ENCODE measurements at places on chromosomes 12 and 14.

- DNase-seq: peak; percentile 65
Observed at GRCh38 chr12:55619354-55620138, 17.1 kb upstream of the OR10P1 start.

GRCh38 chr14:50533806-50534205, 1.4 kb upstream of the MAP4K5 start:
- DNase-seq: no peak

GRCh38 chr12:3362737-3363136, 128.3 kb upstream of the PRMT8 start:
- DNase-seq: no peak

- DNase-seq: no peak
Observed at GRCh38 chr14:25472700-25473099, 422.8 kb upstream of the STXBP6 start.

DNA sequence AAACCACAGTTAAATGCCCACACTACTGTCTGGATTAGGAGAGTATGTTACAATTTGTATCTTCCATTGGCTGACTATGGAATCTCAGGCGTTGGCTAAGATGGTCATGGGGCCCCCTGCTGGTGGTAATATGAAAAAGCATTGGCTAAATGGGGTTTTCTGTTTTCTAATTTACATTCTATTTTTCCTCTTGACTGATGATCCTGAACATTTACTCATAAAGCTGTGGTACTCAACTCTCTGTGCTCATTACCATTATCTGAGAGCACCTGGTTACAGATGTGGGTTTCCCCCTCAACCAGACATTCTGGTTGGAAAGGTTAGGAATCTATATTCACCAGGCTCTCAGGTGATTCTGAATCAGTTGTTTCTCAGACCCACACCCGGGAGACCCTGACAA, 64.8 kb downstream of the WSCD2 start:
- no peak for DNase-seq

DNA sequence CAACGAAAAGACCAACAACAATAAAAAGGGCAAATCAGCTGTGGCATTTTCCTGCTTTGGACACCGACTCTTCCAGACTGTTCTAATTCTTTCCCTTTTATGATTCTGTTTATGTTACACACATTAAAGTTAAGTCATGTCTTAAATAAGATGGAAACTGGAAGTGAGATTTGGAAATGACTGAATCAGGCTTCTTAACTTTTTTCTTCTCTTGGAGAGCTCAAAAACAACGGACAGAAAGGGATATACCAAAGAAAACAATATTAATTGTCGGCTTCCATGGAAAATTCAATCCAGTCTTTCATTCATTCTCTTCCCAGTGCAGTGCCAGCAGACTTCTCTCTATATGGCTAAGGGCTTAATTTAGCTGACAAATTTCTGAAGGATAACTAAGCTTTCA, 214.9 kb upstream of the DDHD1 start:
- no peak for DNase-seq

- no peak for DNase-seq
Observed at GRCh38 chr14:25800841-25801240, 750.9 kb upstream of the STXBP6 start.

- DNase-seq: no peak
Observed at GRCh38 chr12:93950311-93950710, 198.1 kb upstream of the PLXNC1 start.

DNA sequence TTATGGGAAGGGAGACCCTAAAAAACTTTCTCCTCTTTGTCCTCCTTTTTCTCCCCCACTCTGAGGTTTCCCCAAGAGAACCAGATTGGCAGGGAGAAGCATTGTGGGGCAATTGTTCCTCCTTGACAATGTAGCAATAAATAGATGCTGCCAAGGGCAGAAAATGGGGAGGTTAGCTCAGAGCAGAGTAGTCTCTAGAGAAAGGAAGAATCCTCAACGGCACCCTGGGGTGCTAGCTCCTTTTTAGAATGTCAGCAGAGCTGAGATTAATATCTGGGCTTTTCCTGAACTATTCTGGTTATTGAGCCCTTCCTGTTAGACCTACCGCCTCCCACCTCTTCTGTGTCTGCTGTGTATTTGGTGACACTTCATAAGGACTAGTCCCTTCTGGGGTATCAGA, 4.6 kb upstream of the RPS26 start:
- no peak for DNase-seq

DNA sequence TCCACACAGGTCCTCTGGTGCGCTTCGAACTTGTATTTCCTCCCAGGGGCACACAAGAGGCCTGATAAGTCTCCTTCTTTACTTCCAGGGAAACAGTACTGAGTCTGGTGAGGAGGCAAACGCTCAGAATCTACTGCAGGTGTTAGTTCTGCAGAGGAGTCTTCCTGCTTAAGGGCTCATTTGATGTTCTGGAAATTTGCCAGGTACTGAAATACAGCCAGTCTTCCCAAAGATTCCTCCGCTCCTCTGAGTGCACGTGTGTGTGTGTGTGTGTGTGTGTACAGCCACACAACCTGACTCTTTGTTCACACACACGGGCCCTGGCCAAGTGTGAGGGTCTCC, 92.0 kb downstream of the FBXL14 start:
- DNase-seq: no peak

DNA sequence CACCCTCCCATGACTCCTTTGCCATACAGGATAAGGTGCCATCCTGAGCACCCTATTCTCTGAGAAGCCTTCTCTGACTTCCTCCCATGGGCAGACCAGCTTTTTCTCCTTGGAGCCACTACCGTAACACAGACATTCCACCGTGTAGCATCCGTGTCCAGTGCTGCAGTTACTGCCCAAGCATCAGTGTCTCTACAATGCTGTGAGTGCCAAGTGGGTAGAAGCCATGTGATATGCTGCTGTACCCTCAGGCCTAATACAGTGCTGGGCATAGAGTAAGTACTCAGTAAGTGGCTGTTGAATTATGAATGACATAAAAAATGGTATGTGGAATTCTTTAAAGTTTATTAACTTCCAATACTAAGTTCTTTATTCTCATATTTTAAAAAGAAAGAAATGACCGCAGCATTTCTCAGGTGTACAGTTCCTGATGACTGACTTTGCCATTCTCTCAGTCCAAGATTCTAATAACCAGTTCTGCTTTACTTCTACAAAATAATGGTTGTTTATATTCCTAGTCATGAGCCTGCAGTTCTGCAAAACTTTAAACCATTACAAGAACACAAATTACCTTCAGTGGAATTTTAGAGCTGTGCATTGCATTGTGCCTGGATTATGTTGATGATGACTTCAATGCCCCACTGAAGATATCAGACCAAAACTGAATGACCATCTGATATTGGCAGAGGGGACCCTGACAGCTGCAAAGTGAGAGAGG, 118.7 kb downstream of the RPAP3 start:
- no peak for DNase-seq

DNA sequence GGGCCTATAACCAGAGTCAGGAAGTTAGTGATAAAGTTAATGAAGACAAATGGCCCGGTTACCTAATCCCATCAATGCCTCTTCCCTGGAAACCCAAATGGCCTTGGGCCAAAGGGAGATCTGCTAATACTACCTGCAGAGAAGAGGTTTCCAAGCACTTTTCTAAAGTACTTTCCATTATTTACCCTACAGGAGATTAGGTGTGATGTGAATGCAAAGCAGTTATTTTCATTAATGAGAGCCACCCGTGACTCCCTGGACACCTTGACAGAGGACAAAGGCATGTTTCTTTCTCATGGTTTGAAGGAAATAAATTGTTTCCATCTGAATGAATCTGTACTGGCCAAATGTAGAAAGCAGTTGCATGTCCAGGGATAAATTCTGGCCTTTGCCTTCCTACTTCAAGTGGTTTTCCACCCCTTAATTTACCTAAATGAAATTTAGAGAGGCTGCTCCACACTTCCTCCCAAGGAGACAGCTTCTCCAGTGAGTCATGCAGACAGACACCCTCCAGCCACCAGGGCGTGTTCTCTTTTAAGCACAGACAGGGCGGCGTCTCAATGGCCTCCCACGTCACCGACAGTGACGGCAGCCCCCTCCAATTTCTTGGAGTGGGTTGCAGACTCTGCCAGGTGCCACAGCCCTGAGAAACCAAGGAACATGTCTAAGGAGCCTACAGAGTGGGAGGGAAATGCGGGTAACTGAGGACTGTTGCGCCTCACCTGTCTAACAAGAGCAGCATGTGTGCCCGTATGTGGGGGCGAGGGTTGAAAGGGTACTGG, 43.9 kb upstream of the GNPNAT1 start:
- DNase-seq: no peak

Measured in GM12864 (cell line).